Keratinocyte (primary cell): ENCODE measurements at places on chromosomes 3 and 15. TPM values are rescaled to one million over a fixed set of nuclear protein-coding genes. Genes with fewer than 3 reads are reported as not detected.

DHX30 gene
- 28.3 to 44.0 TPM (median 29.5 TPM) in 3 replicates for polyA plus RNA-seq

CORO2B gene
- polyA plus RNA-seq: 0.13 to 0.32 TPM (median 0.18 TPM) in 3 replicates

DNA sequence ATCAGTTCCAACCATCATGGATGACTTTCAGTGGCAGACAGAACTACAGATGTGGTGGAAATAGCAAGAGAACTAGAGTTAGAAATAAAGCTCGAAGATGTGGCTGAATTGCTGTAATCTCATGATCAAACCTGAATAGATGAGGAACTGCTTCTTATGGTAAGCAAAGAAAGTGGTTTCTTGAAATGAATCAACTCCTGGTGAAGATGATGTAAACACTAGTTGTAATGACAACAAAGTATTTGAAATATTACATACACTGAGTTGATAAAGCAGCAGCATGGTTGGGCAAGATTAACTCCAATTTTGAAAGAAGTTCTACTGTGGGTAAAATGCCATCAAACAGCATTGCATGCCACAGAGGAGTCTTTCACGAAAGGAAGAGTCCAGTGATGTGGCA is 131.7 kb upstream of the FAM3D start:
- DNase-seq: no peak

DNA sequence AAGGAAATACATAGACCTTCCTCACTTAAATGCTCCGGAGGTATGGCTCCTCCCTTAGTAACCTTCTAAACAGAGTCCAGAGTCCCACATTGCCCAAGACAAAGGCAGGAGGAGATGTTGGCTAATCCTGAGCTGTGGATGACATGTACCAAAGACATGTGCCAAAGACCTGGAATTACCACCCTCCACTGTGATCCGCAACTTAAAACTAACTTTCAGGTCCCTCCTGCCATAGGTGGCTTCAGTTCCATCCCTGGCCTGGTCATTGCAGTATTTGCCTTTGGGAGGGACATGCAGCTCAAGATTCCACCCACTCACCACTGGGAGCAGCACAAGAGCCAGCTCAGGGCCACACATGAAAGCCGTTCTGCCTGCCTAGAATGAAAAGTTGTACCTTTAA is 28.0 kb downstream of the MYZAP start:
- DNase-seq: no peak

DNA sequence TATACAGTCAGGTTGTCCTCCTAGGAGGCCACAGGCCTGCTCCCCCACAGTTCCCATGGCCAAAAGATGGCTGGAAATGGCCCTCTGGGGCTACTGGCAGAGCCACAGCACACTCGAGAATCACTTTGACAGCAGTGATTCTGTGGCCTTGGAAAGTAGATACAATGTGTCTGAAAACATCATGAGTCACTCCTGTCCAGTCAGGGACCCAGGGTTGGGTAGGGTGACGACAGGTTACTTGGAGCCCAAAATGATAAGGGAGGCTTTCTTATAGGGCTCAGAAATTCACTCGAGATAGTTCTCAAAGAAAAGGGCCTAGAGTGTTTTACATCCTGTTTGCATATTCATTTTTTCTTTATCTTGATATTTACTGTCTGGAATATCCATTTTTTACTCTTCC is 24.3 kb downstream of the MRPS25 start:
- no peak for DNase-seq

- DNase-seq: no peak
Measured at GRCh38 chr15:83930392-83931212, 276.7 kb downstream of the ADAMTSL3 start.

DNA sequence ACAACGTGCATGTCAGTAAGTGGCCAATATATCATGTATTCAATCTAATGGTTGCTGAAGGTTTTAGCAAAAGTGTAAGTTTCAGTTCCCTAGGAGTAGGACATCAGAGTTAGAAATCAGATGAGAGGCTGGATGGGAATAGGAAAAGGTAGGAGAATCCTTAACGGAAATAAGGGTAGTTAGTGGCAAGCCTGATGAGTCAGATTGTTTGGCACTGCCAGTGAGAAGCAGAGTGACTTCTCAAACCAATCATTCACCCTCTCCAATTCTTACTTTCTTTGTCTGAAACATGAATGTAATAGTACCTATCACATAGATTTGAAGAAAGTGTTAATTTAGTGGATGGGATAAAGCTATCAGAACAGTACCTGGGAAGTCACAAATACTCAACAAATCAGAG is 894.0 kb downstream of the NTRK3 start:
- DNase-seq: no peak

GRCh38 chr3:154142608-154143007 is 21.4 kb downstream of the ARHGEF26 start:
- DNase-seq: no peak

DNA sequence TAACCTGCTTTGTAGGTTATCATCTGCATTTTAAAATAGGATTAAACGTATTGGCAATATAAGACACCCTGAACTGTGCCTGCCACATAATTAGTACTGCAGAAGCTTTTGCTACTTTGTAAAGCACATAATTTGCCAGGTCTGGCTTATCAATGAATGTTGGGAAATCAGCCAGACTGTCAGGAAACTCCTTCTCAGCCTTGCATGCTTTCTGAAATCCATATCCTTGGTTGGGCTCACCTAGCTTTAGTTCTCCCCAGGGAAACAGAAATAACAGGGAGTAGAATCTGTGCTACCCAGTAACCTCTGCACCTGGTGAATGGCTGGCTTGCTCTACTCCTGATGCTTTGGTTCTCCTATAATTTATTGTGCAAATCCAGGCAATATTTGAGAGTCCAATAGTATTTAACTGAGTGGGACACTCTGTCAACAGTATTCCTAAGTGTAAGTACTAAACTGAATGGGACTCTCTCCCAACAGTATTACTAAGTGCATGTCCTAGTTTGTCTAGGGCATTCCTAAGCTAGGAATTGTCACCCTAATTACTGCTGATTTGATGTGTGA is 354.5 kb downstream of the WDR72 start:
- no peak for DNase-seq

GRCh38 chr15:90646662-90647305 is 70.4 kb upstream of the BLM start:
- DNase-seq: no peak

- no peak for DNase-seq
Measured at GRCh38 chr15:53976844-53977392, 1.3 kb upstream of the UNC13C start.

DNA sequence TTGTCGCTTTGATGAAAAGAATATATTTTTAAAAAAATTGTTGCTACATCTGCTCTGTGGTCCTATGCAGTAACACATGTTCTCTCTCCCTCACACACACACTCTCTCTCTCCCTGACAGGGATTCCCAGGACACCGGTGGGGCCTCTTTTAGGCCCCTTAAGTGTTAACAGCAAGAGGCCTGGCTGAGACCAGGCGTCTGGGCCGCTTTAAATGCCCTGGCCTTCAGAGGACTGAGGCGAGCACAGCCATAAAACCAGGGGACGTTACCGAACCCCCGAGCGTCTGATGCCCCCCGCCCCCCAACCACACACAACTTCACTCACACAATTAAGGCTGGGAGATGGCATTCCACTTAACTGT is 1.7 kb downstream of the BNC1 start:
- DNase-seq: no peak

DNA sequence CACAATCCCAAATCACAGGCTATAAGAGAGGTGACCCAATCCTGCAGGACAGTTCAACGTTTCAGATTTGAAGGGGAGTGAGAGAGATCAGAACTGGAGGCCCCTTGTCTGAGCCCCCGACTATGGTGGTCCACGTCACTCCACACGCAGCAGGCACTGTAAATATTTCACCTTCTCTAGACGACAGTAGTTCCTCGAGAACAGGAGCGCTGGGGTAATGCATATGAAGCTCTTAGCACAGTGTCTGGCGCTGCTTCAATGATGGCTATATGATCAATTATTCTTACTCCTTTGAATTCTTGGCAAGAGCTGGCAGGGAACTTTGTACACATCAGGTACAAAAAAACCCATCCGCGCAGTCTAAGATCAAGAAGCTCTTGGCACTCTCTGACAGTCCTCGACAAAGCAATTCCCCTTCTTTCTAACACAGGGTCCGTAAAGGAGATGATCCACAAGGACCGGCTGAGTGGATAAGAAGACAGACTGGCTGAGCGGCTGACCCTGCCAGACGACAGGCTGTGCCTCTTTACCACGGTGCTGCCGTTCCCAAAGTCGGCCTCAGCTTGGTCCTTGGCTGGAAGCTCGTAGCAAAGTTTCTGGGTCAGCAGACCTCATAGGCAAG is 522 bp upstream of the NRROS start:
- DNase-seq: no peak

DNA sequence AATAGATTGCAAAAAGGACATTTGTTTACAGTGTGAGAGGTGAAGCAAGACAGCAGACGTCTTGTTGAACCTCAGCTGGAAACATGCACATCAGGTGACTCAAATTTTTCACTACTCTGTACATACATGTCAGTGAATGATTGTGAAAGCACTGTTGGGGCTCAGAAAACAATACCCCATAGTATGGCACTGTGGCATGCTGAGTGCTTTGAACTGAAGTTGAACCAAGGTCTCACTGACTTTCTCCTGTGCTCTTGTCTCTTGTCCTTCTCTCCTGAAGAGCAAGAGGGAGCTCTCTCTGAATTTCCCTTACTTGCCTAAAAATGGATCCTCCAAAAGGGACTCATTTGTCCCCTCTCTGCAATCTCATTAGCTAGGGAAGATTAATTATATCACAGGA is 24.5 kb upstream of the NEDD4 start:
- no peak for DNase-seq

DNA sequence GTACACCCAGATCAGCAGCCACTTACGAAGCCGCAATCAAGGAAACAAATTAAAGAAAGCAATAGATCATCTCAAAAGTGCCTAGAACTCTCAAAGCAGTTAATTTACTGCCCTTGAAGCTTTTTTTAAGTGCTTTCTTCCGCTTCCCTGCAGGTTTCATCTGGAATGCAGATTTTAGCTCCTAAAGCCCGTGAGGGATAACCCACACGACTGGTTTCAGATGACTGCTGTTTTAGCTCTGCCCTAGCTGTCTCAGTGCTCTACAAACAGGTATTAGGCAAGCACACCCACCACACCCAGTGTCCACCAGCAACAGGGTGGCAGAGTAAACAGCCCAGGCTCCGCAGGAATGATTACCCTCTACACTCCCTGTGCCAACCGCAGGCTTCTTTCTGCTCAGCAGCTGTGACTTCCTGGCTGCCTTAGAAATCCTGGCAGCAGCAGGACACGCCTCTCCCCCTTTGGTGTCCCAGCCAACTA is 126.0 kb downstream of the FMN1 start:
- peak; percentile 30 for DNase-seq
